Calu3 (cell line): ENCODE measurements at places on chromosomes 12 and 14. TPM values are rescaled to one million over a fixed set of nuclear protein-coding genes. Genes with fewer than 3 reads are reported as not detected.

DNA sequence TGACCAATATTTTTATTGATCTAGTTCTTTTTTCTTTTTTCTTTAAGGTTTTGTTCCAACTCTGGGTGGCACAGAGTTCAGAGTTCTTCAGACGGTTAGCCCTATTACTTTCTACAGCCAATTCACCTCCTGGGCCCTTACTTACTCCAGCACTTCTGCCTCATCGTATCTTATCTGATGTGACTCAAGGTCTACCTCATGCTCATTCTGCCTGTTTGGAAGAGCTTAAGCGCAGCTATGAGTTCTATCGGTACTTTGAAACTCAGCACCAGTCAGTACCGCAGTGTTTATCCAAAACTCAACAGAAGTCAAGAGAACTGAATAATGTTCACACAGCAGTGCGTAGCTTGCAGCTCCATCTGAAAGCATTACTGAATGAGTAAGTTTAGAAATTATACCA lies 64.7 kb downstream of the VEZT start:
- DNase-seq: no peak

DNA sequence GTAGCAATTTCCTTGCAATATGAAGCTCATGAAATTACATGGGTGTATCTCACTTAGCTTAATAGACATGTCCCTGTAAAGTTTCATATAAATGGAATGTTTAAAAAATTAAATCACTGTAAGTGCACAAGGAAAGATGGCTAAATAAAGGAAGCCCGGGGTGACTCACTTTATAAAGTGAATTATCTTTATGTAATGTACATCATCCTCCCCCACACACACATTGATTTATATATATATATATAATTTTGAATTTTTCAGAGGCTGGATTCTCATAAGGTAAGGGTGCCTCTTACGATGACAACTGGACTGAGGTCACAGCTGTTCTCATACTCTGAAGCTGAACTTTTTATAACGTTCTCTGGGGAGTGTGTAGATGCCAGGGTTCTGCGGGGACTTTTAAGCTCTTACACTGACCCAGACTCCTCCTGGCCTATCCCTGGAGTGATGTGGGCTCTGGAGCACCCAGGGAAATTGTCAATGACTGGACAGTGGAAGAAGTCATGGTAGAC lies 108.7 kb upstream of the HIF1A start:
- DNase-seq: no peak

- DNase-seq: peak; percentile 46
Observed at GRCh38 chr14:105019861-105020814, 745 bp downstream of the CDCA4 start.

DNA sequence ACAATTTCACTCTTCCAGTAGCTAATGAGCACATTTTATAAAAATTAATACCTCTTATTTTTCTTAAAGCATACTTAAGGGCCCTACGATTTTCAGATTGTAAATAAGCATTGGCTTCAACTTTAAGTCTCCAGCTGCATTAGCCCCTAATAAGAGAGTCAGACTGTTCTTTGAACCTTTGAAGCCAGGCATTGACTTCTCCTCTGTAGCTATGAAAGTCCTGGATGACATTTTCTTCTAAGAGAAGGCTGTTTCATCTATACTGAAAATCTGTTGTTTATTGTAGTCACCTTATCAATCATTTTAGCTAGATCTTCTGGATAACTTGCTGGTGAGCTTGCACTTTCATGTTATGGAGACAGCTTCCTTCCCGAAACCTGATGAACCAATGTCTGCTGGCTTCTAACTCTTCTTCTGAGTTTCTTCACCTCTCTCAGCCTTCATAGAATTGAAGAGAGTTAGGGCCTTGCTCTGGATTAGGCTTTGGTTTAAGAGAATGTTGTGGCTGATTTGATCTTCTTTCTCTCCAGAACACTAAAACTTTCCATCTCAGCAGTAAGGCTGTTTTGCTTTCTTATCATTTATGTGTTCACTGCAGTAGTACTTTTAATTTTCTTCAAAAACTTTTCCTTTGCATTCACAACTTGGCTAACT lies 377.1 kb upstream of the RGS6 start:
- DNase-seq: no peak

- peak; percentile 68 for DNase-seq
Observed at GRCh38 chr14:73723797-73724661, 9.8 kb upstream of the PNMA1 start.

DNA sequence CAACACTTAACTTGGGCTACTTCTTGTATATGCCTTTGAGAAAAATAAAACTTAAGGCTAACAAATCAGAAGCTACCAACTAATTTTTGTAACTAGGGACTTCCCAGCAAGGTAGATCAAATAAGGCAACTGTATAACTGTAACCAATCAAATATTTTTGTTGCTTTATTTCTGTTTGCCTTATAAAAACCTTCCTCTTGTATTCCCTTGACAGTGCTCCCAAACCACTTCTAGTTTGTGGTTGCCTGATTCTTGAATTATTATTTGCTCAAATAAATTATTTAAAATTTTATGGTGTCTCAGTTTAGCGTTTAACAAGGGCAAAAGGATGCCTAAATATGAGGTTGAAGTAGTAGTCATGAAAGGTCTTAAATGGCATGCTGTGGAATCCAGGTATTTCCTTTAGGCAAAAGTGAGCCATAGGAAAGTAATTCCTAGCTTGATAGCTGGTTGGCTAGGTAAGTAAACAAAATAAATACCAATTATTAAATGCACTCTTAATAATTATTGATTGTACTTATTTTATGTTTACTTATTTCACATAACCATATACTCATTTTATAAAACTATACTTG lies 632.6 kb downstream of the RPL10L start:
- DNase-seq: no peak

- peak; percentile 81 for DNase-seq
Observed at GRCh38 chr12:111024205-111024801, 103.9 kb upstream of the MYL2 start.

GRCh38 chr12:82745063-82745674 lies 58.5 kb downstream of the TMTC2 start:
- DNase-seq: no peak

- DNase-seq: no peak
Observed at GRCh38 chr14:94702629-94703028, 67.3 kb downstream of the GSC start.

DNA sequence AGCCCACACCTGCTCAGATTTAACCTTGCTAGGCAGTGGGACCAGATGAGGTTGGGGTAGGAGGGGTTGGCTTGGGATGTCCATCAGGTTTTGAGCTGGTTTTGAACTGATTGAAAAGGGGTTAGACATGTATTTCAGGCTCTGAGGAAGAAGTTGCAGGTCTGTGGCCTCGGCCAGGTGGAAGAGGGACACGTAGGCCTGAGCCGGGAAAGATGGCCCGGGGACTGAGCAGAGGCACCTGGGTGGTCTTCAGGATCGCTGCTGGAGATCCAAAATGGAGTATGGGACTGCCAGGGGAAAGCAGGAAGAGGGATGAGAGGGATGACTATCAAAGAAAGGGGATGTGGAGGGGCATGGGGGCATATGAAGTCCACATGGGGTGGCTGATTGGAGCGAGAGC lies 7.6 kb downstream of the NYNRIN start:
- DNase-seq: no peak

DNA sequence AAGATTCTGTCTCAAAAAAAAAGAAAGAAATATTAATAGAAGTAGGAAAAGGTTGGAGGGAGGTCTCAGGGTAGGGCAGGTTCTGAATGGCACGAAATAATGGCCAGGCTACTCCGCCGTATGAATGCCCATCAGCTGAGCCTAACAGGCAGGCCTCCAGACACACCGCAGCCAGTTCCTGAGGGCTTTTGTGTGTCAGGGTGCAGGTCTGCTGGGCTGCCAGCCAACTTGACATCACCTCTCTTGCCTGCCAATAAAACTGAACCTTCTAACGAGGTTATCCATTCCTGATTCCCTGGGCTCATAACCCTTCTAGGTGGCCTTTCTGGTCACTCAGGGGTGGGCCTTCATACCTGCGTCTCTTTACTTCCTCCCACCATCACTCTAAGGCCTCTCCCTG lies 3.0 kb downstream of the IFI27 start:
- no peak for DNase-seq

DNA sequence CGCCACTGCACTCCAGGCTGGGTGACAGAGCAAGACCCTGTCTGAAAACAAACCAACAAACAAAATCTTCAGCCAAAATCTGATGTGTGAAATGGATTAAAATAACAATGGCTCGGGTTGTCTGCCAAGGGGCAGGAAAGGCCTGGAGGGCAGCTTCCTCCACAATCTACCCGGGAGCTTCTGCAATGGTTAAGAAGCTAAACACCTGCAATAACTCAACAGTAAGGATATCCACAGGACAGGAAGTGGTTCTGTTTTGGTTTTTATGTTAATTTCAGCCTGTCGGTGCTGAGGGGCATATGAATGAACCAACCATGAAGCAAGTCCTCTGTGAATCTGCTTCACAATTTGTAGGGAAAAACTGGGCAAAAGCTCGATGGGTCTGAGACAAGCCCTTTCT lies 34.4 kb downstream of the RAD52 start:
- DNase-seq: no peak

DNA sequence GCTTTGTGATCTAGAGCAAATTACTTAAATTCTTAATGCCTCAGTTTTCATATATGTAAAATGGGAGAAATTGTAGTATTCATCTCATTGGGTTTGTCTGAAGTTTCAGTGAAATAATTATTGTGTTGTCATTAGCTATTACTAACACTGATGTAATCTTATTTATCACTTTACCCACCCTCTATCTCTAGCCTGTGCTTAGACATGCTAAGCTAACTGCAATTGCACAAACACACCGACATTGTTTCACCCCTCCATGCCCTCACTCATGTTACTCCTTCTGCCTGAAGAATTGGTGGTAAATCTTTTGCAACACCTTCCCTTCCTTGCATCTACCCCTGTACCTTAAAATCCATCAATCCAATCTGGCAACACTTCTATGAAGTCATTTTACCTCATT lies 241.6 kb downstream of the BCAT1 start:
- DNase-seq: no peak

- peak; percentile 49 for DNase-seq
Observed at GRCh38 chr14:53432378-53432802, 279.3 kb upstream of the DDHD1 start.

DNA sequence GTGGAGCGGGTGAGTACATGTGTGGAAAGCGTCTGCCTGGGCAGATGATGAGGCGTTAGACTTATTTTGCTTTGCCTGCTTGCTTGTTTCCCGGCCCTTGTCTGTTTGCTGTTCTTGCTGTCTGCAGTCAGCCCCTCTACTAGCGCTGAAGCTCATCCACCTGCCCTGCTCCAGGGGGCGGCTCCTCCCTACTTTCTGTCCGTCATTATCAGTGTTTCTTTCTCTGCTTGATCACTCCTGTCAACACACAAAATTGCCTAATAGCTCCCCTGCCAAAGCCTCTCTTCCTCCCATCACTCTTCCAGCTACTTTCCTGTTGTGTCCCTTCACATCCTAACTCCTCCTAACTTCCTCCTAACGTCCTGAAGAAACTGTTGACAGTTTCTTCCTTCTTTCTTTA lies 34.9 kb upstream of the GALNT8 start:
- DNase-seq: no peak

GRCh38 chr12:48454667-48455066 lies 17.7 kb upstream of the ANP32D start:
- DNase-seq: no peak

GRCh38 chr14:58535044-58535443 lies 102.7 kb upstream of the DACT1 start:
- no peak for DNase-seq

Gene TGM1
- 4.5 and 7.5 TPM in 2 replicates for total RNA-seq

Gene KCNC2
- not detected in 2 replicates for total RNA-seq

Gene CLEC9A
- total RNA-seq: not detected in 2 replicates

Gene PLEKHD1
- total RNA-seq: 0.56 and 0.73 TPM in 2 replicates

Gene SMCO2
- 1.6 and 2.5 TPM in 2 replicates for total RNA-seq

Gene VASH1
- 1.2 and 1.4 TPM in 2 replicates for total RNA-seq

Gene GPN3
- total RNA-seq: 31.8 and 35.9 TPM in 2 replicates

Gene MGP
- total RNA-seq: 0.64 TPM in 1 of 2 replicates, not detected in the other

Gene SYNJ2BP
- total RNA-seq: 24.8 and 25.6 TPM in 2 replicates

Gene CCDC184
- total RNA-seq: 0.45 and 0.51 TPM in 2 replicates
